MCF 10A (cell line): ENCODE measurements at places on chromosomes 1 and 21.

DNA sequence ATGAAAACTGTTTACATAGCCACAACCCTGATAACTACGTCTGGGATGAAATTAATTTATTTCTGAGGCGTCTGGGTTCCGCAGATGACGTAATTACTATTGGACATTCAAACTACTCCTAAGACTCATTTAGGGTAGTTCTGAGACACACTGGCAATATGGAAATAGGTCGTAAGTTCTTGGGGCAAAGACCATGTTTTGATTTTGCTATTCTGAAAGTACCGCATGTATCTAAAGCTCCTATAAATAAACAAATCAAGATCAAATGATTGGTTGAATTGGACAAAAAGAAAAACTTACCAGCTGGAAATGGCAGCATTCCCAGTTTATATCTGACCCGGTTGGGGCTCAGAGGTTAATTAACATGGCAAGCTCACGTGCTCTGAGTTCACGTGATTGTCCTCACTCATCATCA, 74.3 kb downstream of the DHRS3 start:
- DNase-seq, result no peak

- no peak for DNase-seq
Observed at GRCh38 chr1:189874715-189875435, 602.8 kb downstream of the BRINP3 start.

- DNase-seq, result no peak
Observed at GRCh38 chr21:46168659-46169386, 13.4 kb upstream of the FTCD start.

DNA sequence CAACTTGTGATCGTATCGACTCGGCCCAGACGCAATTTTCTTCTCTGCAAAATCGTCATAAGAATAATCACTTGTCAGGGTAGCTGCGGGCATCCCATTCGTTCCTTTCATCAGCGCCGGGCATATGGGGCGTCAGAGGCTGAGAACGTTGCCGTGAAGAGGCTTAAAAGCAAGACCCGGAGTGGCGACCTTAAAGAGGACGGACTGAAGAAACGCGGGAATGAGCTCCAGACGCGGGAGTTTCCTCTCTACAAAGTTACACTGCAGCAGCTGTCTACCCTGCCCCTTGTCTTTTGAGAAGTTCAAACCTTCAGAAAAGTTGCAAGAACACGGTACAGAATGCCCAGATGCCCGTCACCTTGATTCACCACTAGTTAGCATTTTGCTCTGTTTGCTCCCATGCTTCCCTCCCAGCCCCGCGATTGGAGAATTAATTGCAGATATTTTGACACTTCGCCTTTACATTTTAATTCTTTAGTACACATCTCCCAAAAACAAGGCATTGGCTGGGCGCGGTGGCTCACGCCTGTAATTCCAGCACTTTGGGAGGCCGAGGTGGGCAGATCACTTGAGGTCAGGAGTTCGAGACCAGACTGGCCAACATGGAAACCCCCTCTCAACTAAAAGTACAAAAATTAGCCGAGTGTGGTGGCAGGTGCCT, 967 bp downstream of the CENPS start:
- DNase-seq, result peak; percentile 14

GRCh38 chr1:114488739-114489138, 22.3 kb downstream of the TRIM33 start:
- DNase-seq, result no peak

GRCh38 chr1:106360252-106360651, 696.2 kb upstream of the PRMT6 start:
- no peak for DNase-seq

DNA sequence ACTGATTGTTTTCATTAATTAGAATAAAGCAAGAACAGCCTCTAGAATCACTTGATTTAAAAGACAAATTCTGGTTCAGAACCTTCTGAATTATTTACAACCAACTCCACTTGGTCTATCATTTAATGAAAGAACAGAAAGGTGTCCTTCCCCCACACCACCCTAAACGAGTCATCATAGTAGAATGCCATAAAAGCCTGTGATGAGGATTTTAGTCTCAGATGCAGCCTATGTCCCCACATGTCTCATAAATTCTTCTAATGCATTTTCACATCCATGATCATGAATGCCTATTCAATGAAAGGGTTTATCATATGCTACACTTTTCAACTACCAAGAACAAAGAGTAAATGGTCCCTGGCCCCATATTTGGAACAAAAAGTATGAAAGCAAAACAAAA, 508.1 kb downstream of the DPYD start:
- DNase-seq, result no peak

DNA sequence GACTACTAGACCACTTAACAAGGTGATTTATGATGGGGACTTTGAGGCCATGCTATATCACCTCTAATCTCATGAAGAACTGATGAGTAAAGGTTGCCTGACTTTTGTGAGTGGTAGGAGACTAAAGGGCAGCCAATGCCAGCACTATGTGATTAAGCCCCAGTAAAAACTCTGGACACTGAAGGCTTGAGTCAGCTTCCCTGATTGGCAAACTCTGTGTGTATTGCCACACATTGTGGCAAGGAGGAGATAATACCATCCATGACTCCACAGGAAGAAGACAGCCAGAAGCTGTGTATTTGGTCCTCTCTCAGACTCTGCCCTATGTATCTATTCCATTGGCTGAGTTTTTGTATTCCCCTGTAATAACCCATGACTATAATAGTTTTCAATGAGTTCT, 413.3 kb upstream of the ZRANB2 start:
- DNase-seq, result peak; percentile 31

- DNase-seq, result no peak
Observed at GRCh38 chr1:222314839-222315238, 233.1 kb downstream of the HHIPL2 start.

DNA sequence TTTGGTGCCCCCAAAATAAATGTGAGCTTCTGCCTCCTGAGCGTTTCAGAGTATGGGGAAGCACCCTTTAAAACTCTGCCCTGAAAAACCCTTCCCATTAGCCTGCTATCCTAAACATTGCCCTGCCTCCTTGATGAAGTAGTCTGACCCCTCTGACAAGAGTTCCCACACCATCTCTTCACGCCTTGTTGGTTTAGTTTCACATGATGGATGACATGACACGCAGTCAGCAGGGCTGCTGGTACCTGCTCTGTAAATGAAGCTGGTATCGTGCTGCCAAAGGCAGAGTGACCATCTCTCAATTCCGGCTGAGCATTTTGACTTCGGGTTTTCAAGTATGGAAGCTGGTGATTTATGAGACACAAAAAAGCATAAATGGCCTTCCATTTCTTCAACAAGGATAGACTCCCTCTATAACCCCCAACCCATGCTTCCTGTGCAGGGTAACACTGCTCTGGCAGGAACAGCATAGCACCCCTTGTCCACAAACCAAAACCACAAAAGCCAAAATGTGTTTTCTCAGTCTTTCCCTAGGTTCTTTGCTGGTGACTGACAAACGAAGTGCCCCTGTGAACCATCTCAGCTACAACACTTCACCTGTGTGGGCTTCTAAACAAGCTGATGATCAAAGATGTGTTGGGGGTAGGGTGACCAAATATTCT, 444.6 kb downstream of the NUF2 start:
- no peak for DNase-seq

DNA sequence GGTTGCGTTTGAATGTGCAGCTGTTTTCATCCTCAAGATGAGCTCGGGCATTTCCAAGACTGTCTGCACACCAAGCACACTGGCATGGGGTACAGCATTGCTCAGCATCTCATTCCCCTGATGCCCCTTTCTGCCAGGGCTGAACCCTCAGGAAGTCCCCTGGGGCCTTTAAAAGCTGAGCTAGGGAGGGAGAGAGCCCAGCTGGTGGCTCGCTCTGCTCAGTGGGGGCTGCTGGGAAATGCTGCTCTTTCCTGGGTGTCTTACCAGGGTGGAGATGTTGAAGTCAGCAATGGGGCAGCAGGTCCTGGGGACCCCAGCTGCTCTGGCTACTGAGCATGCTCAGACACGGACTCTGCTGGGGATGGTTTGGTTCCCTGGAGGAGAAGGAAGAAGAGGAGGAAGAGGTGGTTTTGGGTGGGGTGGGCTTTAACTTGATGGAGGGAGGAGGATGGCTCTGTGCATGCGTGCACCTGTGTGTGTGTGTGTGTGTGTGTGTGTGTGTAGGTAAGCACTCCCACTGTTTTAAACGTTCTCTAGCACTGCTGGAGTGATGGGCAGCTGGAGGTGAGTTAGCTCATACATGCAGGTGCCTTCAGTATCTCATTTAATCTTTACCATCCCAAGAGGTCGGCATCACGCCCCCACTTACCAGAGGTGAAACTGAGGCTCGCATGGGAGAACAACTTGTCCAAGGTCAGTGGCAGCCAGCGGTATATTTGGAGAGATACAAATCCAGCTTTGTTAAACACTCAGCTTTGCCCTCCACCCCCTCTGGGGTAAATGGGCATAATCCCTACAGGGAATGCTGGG, 40.9 kb downstream of the ACTL8 start:
- DNase-seq, result no peak

DNA sequence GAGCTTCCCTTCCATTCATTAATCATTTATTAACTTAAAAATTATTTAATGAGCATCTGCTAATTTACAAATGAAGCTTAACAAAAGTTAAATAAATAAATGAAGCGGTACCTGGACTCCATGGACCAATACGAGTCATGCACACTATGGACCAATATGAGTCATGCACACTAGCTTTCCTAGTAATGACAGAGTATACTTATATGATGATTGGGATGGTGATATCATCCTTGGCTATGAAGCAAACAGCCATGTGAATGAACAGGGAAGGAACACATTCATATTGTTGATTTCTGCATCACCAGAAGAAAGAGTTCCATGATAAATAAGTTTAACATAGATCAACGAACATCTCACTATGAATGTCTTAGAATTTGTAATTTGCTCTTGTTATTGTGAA, 109.9 kb downstream of the SPAG17 start:
- DNase-seq, result no peak

DNA sequence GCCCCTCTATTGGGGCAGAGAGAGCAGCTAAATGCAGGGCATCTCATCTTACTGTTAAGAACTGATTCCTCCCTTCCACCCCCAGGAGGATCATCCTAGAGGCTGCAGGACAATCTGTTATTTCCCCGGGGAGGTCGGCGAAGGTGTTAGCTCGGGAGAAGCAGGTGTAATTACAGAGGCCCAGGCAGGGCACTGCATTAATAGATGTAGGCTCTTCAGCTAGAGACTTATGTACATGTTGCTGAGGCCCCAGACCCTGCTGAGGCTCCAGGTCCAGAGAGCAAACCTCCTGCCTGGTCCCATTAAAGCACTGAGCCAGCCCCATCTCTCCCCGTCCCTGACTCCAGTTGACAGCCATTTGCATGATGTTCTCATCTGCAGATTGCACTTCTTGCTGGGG, 320.3 kb upstream of the VAMP3 start:
- DNase-seq, result no peak

GRCh38 chr1:164560556-164560955, 1.6 kb downstream of the PBX1 start:
- DNase-seq, result peak; percentile 44

DNA sequence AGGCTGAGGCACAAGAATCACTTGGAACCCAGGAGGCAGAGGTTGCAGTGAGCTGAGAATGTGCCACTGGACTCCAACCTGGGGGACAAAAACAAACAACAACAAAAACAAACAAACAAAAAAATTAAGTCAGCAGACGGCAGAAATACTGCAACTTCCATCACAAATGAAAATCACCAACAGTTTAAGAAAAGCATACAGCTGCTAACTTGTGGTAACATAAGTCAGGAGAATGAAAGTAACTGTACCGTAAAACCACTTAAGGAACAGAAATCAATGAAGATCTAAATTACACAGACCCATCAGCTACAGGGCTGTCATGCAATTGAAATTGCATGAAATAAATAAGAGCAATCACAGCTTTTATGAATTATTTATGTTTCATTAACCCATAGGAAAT, 25.0 kb downstream of the MCOLN2 start:
- no peak for DNase-seq

DNA sequence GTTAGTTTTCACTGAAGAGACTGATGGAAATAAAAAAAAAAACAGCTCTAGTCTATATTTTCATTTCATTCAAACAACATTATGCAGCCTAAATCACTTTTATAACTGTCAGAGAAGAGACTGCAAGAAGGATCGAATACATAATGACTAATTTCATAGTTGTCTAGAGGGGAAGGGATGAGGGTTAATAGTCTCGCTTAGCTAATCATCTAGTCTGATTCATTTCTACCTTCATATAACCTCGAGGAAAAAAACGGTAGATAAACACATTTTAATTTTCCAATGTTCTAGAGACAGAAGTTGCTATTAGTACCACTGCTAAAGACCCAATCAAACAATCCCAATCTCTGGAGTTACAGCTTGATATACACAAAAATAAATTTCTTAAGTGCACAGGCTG, 3.5 kb downstream of the FUBP1 start:
- peak; percentile 36 for DNase-seq

GRCh38 chr1:111738436-111739193, 580 bp downstream of the INKA2 start:
- DNase-seq, result peak; percentile 84

GRCh38 chr1:11833497-11833896, 14.1 kb downstream of the NPPA start:
- no peak for DNase-seq

DNA sequence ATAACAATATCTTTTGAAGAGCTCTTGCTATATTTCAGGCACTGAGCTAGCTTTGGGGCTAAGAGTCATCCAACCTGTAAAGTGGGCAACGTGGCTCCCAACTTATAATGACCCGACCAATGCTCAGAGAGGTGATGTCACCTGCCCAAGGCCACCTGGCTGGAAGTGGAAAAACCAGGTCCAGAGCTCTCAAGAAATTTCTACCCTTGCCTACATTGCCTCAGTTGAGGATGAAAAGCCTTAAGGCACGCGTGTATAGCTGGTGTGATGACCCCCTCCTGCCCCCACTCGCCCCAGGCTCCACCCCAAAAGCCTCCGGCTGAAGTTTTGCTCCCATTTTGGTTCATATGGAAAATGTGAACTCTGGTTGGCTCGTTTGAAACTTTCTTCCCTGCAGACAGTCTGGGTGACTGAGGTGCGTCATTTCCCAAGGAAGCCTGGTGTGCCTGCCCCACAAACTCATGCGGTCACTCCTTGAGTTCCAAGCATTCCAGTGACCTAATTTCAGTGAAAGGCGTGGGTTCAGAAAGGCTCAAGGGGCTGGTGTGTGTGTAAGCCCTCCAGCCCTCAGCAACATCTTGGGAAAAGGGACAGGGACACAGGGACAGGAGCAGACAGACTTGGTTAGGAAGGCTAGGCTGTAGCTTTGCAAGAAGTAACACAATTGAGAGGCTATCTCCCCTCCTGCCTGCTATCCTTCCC, 20.5 kb downstream of the HTR1D start:
- DNase-seq, result peak; percentile 92

GRCh38 chr21:18951271-18952038, 547.9 kb upstream of the TMPRSS15 start:
- DNase-seq, result peak; percentile 79

- DNase-seq, result no peak
Observed at GRCh38 chr1:155184835-155185782, 11.5 kb downstream of the TRIM46 start.
